ENCODE measurements at places on chromosomes 7 and 10.

DNA sequence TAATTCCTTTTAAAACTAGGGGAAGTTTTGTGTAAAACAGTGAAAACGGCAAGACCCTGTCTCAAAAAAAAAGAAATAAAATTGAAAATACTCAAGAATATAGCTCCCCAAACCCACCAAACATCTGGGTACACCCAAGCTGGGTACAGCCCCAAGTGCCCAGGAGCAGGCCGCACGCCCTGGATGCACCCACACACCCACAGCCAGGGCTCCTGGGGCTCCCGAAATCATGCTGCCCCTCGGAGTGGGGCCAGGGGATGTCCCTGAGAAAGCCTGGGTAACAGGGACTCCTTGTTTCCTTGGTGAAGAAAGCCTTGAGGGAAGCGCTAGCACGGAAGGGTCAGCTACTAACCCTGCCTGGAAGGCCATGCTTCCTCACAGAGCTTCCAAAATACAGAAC is 10.1 kb downstream of the BNIP3 start:
- no peak for DNase-seq

- no peak for DNase-seq
These were observed 645.1 kb downstream of the KCNMA1 start for GRCh38 chr10:76992467-76992866.

DNA sequence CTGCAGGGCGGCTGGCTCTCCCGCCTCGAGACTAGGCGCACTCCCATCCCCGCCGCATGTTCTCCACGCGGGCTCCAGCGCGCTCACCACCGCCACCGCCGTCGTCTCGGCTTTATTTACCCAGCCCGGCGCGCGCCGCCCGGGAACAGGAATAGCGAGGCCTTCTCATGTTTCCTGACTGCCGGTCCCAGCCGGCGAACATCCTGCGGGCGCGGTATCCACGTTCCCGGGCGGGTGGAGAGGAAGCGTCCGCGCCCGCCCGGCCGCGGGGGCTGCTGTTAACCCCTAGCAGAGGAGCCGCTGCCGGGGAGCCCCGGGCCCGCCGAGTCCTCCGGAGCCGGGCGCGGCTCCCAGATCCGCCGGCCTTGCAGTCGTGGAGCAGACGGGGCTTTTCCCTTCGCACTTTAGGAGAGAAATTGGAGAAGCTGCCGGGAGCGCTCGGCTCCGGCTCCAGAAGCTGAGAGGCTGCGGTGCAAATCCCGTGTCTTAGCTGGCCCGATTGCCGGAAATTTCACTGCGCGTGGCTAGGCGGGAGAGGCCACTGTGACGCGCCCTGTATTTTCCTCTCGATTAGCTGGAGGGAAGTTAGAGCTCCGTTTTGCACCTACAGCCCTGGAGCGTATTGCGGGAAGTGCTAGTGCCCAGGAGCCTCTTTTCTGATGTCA is at the start of gene MKX:
MKX (minus strand) TSS at position 88 of the 665 bp plus-strand sequence. CDS start 2,404 bp downstream, outside the sequence.
- no peak for DNase-seq

GRCh38 chr10:42866115-42866995 is 83.8 kb downstream of the BMS1 start:
- DNase-seq = peak; percentile 69

- no peak for DNase-seq
These were observed 882 bp downstream of the DLX6 start for GRCh38 chr7:97006055-97006815.

GRCh38 chr10:127524908-127525665 is 24.0 kb upstream of the NPS start:
- no peak for DNase-seq

- DNase-seq = no peak
These were observed 47.2 kb downstream of the NEURL1 start for GRCh38 chr10:103540722-103541121.

DNA sequence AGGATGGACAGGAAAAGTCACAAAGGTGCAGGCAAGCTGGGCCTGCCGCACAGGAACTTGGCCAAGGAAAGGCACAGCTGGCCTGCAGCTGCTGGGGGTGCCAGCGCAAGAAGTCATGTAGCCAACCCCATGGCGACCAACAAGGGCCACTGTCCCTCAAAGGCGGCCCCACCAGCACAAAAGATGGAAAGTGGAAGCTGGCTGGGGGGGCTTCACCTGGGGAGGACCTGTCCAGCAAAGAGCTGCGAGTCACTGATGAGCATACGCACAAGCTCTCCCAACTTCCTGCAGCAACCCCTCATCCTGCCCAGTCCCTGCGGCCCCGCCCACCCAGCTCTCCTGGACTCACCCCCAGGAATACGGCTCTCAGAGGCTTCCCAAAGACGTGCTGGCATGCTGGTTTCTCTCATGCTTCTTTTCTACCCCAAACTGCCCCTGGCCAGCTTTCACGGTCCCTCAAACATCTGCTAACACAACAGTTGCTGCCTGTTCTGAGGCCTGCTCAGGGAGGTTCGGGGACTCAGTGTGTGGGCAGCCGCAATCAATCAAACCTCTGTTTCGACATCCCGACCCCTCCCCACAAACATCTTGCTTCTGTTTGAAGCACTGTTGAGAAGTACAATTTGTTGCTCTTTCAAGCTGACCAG is 67.6 kb downstream of the FAM53B start:
- no peak for DNase-seq

DNA sequence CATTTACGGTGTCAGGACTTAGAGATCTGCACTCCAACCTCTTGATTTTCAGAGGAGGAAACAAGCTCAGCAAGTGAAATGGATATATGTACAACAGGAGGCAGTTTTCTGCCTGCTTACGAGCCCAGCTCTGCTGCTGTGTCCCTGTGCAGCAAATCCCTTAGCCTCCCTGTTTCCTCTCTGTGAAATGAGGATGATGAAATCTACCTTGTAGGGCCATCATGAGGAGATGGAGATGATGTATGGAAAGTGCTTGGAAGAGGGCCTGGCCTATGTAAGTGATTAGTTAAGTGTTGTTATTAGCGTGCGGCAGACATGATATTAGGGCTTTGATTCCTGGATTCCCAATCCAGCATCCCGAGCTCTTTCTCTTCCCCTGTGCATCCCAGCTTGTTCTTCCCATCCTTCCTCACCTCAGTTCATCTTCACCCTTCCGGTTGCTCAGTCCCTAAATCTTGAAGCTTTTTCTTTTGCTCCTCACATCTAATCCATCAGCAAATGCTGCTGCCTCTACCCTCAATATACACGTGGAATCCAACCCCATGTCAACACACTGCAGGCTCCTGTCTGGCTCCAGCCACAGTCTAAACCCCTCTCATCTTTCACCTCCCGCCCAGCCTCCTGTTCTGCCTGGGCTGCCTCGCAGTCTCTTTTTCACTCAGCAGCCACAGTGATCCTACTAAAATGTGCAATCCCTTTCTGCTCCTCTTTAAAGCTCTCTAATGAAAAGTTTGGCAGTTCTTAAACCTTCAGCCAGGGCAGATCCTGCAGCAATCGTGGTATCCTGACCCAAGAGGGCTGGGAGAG is 113.8 kb downstream of the MARCHF5 start:
- DNase-seq = no peak

DNA sequence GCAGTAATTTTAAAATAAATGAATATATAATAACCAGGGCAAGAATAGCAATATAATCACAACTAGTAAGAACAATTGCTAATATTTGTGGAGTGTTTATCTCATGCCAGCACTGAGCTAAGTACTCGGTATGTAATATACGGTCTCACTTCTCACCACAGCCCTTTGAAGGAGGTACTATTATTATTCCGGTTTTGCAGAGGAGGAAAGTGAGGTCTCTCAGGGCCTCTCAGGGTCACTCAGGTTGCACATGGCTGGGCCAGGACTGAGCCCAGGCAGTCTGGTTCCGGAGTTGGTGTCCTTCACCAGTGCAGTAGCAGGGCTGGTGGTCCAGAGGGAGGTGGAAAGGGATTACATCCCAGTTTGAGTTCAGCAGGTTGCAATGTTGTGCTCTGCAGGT is 80.9 kb downstream of the CHN2 start:
- DNase-seq = no peak

DNA sequence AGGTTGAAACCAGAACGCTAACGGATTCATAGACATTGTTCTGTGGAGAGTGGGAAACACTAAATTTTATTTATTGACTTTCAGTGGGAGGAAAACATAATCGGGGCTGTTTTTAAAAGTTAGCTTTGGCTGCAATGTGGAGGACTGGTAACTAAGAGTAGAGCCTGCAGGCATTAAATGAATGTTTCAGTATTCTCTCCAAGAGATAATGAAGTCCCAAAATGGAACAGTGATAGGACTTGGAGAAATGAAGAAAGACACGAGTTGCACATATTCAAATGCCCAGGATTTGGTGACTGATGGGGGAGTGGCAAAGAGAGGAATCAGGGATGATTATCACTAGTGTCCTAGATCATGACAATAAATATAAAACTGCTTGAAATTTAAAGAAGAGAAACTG is 359.8 kb upstream of the LRRTM3 start:
- DNase-seq = no peak

DNA sequence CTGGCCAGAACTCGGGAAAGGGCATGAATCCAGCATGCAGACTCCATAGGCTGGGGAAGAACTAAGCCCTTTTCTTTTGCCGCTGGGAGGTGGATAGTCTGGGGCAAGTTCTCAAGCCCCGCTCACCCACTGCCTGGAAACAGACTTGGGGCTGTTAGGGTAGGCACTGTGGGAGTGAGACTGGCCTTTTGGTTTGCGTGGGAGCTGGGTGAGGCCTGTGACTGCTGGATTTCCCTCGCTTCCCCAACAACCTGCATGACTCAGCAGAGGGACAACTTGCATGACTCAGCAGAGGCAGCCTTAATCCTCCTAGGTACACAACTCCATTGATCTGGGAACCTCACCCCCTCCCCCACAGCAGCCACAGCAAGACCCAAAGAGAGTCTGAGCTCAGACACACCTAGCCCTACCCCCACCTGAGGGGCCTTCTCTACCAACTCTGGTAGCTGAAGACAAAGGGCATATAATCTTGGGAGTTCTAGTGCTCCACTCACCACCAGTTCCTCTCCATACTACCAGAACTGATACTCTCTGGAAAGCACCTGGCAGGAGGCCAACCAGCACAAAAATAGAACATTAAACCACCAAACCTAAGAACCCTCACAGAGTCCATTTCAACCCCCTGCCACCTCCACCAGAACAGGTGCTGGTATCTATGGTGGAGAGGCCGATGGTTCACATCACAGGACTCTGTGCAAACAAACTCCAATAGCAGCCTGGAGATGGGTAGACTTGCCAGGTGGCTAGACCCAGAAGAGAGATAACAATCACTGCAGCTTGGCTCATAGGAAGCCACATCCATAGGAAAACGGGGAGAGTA is 81.4 kb upstream of the LAMB4 start:
- DNase-seq = no peak

GRCh38 chr7:142647749-142648148 is 101.5 kb upstream of the PRSS1 start:
- DNase-seq = no peak

GRCh38 chr10:48844616-48845015 is 95.0 kb downstream of the LRRC18 start:
- DNase-seq = no peak

GRCh38 chr7:142012825-142013511 is 17.3 kb downstream of the MGAM start:
- DNase-seq = peak; percentile 24

- DNase-seq = no peak
These were observed 44.0 kb downstream of the UNCX start for GRCh38 chr7:1276626-1277175.

DNA sequence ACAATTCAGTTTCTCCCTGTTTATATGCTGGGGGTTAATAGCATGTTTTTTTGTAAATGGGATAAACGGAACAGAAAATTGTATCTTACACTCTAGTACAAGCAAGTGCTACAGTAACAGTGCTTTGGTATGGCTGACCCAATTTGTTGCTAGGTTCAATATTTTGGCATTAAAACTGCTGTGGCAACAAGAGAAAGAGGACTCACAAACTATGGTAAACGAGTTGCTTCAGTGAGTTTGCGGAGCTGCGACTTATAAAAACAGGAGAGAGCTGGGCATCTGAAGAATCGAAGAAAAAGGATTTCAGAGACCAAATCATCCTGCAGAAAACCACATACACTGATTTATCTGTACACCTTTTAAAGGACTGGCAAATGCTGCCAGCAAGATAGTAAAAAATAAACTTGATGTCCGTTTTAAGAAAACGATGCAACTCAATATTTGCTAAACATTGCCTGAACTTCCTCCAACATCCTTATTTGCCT is 2.2 kb downstream of the GLUD1 start:
- DNase-seq = no peak

DNA sequence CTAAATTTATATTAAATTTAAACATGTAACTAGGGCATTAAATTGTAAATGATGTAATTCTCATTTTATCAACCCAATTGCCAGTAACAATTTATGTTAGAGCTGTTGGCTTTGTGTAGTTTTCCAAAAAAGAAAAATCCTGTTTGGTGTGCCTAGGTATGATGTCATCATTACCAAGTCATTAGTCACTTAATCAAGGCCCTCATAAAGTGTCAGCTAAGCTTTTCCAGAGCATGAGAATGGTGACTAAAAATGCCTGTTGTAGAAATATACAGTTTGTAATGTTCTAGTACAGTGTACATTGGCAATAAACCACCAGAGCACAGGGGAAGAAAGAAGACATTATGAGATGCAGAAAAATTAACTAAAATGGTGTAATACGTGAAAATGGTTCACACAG is 593.8 kb upstream of the ANKRD30A start:
- peak; percentile 32 for DNase-seq

GRCh38 chr7:94739180-94739579 is 83.2 kb upstream of the SGCE start:
- DNase-seq = no peak

DNA sequence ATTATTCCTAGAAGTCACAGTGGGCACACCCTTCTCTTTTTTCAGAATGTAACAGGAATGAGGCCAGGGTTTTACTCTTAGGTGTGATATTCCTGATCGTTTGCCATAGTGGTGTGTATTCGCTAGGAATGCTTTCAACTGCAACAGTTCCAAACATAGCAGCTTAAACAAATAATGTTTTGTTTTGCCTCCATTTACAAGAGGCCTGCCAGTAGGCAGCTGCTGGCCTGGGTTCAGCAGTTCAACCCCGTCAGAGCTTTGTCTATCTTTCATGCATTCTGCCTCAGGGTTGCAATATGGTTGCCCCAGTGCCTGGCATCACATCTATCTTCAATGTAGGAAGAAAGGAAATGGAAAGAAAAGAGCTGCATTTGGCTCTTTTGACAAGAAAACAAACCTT is 21.7 kb upstream of the RET start:
- no peak for DNase-seq

DNA sequence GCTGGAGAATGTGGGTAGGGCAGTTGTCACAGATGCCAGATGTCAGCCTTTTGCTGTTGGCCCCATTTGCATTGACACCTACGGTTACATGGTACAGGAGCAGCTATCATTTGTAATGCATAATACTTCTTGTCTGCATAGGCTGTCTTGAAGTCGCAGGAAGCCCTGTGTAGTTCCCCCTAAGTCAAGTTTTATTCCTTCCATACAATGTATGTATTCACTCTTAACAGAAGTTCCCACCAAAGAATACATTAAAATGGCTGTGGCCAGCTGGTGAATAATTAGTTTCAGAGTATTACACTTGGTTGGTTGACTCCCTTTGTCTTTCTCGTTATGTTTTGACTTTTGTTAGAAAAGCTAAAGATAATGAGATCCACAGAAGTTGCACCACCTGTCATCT is 1169.0 kb downstream of the REEP3 start:
- no peak for DNase-seq
